ENCODE measurements at places on chromosomes 6 and 20. TPM values are rescaled to one million over a fixed set of nuclear protein-coding genes. Genes with fewer than 3 reads are reported as not detected.

DNA sequence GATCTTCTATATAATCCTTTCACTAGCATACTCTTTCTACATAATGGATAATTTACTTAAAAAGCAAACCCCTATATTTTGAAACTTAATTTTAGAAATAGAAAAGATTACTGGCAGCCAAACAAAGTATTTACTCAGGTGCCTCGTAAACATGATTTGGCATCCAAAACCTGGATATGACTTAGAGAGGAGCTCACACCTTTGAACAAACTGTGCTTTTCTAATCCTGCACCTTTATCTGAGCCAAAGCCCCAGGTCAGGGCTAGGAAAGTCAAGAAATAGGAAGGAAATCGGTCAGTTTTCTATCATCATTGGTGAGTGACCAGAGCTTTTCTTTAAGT is 170.9 kb downstream of the PHF3 start:
- no peak for DNase-seq

GRCh38 chr6:44157152-44157521 is 1.5 kb upstream of the CAPN11 start:
- DNase-seq, result no peak

DNA sequence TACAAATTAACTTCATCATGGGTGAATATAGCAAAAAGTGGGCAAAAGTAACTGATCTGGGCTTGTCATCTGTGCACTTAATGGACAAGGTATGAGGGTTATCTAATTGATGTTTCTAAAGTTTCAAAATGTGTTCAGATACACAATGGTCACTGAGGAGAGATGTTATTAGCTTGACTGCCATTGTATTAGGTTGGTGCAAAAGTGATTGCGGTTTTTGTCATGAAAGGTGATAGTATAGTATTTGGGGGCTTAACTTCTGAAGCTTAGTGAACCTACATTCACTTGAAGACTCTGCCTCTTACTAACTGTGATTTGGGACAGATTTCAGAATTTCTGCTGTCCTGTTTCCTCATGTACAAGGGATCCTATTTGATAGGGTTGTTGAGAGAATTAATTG is 159.6 kb downstream of the UST start:
- no peak for DNase-seq

The HLA-DQB1 gene
- polyA plus RNA-seq, result 7.7 TPM

The TGM3 gene
- polyA plus RNA-seq, result 0.54 TPM

The ZNF76 gene
- polyA plus RNA-seq, result 38.5 TPM

Measured in right renal cortex interstitium (tissue), 3 donors.